T-helper 17 cell (primary cell): ENCODE measurements at places on chromosomes 13 and 19.

DNA sequence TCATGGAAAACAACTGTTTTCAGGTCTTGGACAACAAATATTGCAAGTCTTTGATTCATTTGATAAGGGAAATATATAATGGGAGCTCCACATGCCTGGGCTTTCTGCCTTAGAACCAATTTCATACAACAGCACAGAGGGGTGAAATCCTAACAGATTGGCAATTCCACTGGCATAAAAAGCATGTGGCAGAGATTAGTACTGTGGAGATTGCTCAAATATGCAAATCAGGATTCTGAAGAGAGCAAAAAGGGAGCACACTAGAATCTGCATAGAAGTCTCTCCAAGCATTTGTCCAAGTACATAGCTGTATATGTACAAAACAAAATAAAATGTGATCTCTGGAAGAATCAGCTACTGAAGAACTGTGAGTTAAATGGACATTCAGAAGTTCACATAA lies 312.9 kb upstream of the SLITRK5 start:
- no peak for DNase-seq

- no peak for DNase-seq
Measured at GRCh38 chr19:43318796-43319314, 34.6 kb upstream of the CD177 start.

- DNase-seq: no peak
Measured at GRCh38 chr19:51258165-51259160, 7.6 kb downstream of the SIGLECL1 start.

DNA sequence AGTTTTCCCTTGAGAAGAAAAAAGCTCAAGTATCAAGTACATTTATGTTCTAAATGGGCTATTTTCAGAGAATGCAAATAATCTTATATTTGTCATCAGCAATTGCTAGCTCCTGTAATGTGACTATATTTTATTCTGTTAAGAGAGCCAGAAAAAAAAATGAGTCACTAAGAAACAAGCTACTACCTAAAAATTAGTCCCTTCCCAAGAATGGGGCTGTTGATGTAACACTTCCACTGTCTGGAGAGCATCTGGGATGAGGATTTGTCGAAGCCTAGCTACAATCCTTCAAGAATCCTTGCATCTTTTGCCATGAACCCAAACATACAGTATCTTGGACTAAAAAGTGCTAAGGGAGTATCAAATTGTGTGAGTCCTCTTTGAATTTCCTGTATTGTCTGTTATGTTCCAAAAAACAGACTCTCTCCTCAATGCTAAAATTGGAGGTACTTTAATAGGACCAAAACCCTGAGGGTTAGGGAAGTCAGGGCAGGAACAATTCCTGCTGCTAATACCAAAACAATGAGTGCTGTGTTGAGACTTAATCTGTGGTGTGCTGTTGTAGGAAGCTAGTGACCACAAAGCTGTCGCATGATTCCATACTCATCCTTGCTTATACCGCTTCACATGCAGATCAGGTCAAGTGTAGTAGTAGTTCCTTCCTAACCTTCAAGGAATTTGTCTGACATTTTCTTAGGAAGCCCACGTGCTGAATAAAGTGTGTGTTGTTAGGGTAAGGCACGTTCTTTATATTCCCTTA lies 4.9 kb upstream of the ZC3H13 start:
- DNase-seq: no peak

- DNase-seq: no peak
Measured at GRCh38 chr13:51727634-51728274, 76.2 kb downstream of the DHRS12 start.

GRCh38 chr19:46787040-46787330 lies 1.4 kb downstream of the SLC1A5 start:
- DNase-seq: no peak

GRCh38 chr19:41860419-41861115 lies 512 bp downstream of the RPS19 start:
- DNase-seq: no peak

DNA sequence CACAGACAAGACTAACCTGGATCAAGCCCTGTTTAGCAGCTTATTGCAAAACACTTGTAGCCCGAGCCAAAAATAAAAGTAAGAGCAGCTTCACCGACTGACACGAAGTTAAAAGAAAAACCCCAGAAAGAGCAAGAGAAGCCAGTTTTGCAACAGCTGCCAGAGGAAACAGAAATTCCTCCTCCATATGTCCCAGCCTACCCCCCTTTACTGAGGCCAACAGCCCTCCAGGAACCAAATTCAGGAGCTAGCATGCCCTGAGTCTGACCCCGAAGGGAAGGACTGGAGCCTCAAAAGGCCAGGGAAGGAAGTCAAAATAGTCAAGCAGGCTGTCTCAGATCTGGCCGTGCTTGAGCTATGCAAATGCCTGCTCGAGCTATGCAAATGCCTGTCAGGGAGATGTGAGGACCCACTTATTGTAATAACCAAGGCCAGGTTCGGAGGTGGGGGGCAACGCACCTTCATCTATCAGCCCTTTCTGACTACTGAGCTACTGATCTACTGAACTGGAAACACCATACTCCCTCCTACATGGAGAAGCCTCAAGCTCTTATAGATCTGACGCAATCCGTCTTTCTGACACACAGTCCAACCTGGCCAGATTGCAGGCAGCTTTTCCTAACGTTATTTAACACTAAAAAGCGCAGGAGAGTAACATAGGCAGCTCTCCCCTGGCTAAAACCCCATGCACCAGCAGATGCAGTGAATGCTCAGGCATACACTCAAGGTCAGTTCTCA lies 6.7 kb downstream of the SIGLEC11 start:
- DNase-seq: no peak

GRCh38 chr13:114099918-114100445 lies 32.4 kb downstream of the RASA3 start:
- no peak for DNase-seq

GRCh38 chr19:18473003-18473705 lies 35.2 kb upstream of the ISYNA1 start:
- DNase-seq: no peak

GRCh38 chr19:16893686-16893989 lies 4.8 kb downstream of the F2RL3 start:
- DNase-seq: no peak
